ENCODE measurements at places on chromosomes 7 and 10.

GRCh38 chr7:36806891-36807290, 82.6 kb upstream of the AOAH start:
- no peak for DNase-seq

DNA sequence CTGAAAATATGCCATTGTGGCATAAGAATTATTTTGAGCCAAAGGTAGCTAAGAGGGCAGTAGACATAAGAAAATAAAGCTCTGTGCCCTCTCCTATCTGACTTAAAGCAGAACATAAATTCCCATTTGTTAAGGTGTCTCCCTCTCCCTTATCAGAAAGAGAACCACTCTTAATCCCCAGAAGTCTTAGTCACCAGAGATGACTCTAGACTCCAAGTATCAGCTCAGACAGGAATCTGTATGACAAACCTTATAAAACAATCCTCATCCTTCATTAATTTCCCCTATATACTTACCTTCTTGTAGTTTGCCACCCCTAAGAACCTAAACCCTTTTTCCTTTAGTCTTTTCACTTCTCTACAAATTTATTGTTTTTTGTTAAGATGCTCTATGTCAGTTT, 21.8 kb upstream of the PIP4K2A start:
- no peak for DNase-seq

- DNase-seq, result no peak
Observed at GRCh38 chr10:47404446-47404845, 20.4 kb upstream of the ZNF488 start.

DNA sequence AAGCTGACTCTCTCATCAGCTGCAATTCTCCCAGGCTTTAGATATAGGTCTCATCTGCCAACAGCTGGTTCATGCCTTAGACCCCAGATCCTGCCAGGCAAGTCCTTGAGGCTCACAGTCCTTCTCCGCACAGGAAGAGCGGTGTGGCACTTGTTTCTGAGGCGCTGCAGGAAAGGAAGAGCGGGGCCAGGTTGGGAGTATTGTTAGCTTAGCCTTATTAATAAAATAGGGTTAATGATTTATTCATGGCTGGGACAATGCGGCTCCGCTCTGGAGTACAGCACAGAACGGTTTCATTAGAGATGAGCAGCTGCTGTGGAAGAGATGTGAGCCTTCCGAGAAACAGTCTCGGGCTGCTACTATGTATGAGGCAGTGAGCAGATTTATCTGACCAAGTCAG, 78.1 kb downstream of the FZD1 start:
- DNase-seq, result no peak

DNA sequence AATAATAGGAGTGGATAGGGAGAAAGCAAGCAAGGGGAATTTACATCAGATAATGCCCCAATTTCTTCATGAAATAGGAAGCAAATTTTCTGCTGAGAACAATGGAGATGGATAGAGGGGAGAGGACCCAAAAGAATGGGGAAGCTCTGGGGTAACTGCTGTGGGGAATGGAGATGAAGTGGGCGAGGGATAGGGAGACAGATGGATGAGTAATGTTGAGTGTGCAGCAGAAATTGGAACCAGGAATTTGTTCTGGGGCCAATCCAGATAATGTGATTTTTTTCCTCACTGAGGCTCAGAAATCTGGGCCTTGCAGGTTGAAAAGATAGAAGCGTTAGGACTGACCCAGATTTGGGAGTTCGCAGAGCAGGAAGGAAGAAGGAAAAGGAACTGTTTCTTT, 24.5 kb upstream of the MRC1 start:
- DNase-seq, result no peak

GRCh38 chr10:121853950-121854349, 73.9 kb downstream of the ATE1 start:
- DNase-seq, result no peak

DNA sequence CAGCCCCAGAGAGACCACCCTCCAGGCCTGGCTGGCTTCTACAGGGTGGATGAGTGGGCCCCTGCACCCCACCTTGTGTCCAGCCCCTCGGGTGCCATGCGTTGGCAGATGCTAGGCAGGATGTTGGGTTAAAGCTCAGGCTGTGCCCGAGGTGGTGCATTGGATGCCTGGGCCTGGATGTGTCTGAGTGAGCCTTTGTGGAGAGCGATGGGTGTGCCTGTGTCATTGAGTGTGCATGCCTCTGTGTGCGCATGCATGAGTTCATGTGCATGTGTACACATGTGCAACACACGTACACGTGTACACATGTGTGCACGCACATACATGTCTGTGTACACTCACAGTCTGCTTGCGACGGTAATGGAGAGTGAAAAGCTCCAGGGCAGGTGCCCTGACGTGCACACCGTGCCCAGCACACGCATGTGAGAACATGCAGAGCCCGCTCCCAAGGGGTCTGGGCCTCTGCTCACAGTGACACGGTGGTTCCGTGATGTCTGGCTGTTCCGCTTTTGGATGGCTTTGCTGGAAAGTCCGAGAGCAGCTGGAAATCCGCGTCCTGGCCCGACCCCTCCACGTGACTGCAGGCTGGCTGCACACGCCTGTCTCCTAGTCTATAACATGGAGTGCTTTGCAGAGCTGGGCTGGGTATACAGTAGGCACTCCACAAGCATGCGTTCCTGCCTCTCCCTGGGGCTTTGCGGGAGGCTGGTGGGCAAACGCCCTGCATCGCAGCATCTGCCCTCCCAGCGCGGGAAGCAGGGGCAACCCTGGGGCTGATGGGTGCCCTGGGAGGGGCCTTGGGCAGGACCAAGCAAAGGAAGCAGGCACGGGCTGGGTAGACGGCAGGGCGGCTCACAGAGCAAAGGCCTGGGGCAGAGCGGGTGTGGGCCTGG, 36.9 kb downstream of the ELFN1 start:
- peak; percentile 29 for DNase-seq

- DNase-seq, result peak; percentile 52
Observed at GRCh38 chr10:49282879-49283341, 16.1 kb upstream of the C10orf71 start.

DNA sequence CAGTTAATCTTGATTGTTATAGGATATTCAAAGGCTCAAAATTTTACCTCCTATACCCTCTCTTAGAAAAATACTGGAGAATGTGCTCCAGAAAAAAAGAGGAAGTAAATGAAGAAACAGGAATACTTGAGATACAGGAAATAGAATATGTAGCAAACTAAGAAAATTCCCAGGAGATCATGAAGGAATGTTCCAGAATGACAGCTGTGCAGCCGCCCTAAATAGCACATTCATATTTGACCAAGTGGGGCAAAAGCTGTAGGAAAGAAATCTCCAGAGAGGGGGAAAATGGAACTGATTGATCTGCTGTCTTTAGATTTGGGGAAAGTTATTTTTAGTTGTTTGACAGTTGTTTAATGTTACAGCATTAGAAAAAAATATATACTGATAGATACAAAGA, 46.2 kb upstream of the ZEB1 start:
- DNase-seq, result no peak

- DNase-seq, result no peak
Observed at GRCh38 chr10:61301575-61301974, 151.6 kb downstream of the TMEM26 start.

- no peak for DNase-seq
Observed at GRCh38 chr7:108158776-108159175, 28.6 kb upstream of the LAMB4 start.

DNA sequence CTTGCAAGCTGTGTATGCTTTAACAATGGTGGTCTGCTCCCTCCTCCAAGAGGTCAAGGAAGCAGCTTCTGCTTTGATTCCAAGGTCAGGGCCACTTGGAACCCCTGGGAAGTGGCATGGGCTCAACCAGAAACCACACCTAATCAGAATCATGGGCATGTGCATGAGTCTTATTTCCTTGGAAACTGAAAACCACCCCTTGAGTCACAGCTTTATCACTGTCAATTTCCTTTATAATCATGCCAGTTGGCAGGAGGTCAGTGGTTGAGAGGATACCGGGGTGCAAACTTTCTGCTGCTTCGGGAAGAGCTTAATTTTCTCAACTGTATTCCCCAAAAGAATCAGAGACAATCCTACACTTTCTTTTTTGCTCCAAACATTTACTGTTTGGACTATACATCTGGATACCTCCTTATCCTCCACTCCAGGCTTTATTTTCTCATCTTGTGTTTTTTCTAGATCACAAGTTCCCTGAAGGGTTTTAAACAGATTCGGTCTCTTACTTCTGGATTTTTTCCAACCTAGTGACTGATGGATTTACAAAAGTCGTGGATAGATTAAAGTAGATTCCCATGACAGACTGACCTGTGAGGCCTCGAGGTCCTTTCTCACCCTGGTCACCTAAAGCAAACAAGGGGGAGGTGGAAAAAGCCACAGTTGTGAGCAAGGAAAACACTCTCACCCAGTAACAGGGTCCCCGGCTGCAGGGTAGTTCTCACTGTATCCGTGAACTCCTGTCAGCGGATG, 36.0 kb downstream of the COL17A1 start:
- no peak for DNase-seq

DNA sequence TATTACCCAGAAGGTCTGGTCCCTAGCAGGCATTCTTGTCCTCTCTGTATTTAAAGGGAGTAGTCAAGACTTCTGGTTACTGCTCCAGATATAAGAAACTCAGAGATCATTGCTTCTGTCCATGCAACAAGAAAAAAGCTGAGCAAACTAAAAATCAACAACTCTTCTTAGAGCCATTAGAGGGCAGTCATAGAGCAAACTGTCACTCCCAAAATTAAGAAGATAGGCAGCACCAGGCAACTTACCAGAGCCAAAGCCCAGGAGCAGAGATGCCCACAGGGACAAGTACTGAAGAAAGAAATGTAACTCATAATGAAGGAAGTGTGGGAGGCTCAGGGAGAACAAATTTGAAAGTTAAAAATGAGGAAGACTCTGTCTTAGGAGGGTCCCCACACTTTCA, 472.9 kb upstream of the COBL start:
- no peak for DNase-seq

DNA sequence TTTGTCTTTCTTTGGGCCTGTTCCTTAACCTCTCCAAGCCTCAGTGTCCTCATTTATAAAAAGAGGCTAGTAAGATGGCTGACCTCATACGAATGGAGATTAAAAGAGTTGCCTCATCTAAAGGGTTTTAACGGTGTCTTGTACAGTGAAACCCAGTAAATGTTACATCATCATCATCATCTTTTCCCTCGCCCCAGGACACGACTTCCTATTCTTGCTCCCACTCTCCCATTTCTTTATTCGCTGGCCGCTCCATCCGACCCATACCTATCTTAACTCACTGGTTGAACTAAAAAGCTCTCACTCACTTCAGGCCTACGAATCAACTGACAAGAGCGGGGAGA, 554 bp downstream of the FRA10AC1 start:
- no peak for DNase-seq

GRCh38 chr10:28785018-28785417, 107.7 kb downstream of the BAMBI start:
- no peak for DNase-seq

DNA sequence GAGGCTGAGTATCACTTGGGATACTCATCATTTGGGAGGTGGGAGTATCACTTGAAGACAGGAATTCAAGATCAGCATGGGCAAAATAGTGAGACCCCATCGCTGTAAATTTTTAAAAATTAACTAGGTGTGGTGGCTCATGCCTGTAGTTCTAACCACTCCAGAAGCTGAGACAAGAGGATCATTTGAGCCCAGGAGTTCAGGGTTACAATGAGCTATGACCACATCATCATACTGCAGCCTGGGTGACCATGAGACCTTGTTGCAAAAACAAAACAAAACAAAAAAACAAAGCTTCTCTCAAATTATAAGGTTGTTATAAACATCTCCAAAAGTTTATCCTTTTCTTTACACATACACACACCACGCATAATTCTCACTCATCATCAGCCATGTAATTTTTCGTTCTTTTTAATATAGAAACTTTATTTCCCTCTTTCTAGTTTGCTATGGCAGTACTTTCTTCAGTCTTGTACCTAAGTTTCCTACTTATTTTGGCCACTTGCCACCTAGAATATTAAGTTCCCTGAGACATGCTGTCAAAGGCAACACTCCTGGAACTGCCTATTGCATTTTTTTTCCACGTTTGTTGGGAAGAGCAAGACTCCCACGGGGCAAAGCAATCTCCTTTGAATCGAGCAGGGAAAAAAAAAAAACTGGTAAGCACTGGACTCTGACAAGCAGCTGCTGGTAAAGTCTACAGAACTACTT, 37.1 kb downstream of the SKIDA1 start:
- no peak for DNase-seq

- DNase-seq, result no peak
Observed at GRCh38 chr10:81008726-81009125, 471.0 kb downstream of the SH2D4B start.

- DNase-seq, result no peak
Observed at GRCh38 chr10:50563906-50564305, 59.9 kb downstream of the SGMS1 start.

GRCh38 chr10:97307441-97307840, 11.6 kb upstream of the FRAT1 start:
- no peak for DNase-seq

GRCh38 chr7:150648353-150649079, 16.3 kb upstream of the GIMAP6 start:
- no peak for DNase-seq

Measured in ecto neural progenitor cell (in vitro differentiated cells).